ENCODE measurements at places on chromosomes 5 and 9. TPM values are rescaled to one million over a fixed set of nuclear protein-coding genes. Genes with fewer than 3 reads are reported as not detected.

DNA sequence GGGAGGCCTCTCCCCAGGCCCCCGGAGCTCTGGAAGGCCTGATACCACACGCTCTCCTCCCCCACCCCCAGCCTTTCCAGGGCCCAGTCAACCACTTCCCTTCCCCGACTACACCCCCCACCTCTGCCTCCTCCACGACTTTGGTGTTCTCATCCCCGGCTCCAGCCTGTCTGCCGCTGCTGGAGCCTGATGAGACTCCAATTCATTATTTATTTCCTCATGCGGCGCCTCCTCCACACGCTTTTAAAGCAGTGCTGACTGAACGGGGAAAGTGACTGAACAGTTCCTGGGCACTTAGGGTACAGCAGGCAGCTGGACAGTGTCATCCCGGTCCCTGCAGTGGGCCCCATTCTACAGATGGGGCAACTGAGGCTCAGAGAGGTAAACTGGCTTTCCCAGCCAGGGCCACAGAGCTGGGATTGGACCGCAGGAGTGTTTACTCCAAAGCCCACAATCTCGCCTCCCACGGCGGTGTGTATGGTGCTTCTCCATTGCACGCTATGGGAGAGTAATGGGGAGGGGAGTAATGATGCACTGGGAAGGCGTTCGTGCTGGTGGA is 15.9 kb upstream of the RPL26L1 start:
- peak overlapping the region; percentile 55 for H3K27ac ChIP-seq
- H3K4me3 ChIP-seq: no peak overlapping the region
- H3K27me3 ChIP-seq: no peaks in the 10 kb centered on the region
- H3K4me1 ChIP-seq: no peaks in the 10 kb centered on the region
- H3K36me3 ChIP-seq: no peaks in the 10 kb centered on the region

CCDC192 gene
- not detected for total RNA-seq

DNA sequence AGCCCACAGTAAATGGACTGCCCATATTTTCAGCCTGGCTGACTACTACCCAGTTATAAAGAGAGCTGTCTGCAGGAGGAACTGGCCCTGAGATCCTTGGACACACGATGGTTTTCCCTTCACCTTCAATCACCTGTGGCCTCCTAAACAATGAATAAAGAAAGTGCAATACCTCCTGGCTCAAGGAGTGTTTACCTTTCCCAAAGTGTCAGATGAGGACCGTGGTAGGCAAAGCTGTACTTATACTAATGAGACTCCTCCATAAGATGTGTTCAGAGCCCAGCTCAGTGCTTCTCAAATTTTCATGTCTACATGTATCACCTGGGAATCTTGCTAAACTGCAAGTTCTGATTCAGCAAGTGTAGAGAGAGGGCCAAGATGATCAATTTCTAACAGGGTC is 284.5 kb upstream of the VLDLR start:
- no peak overlapping the region for H3K4me3 ChIP-seq
- H3K27me3 ChIP-seq: no peaks in the 10 kb centered on the region
- H3K4me1 ChIP-seq: peaks cover 8% of the 10 kb centered on the region
- no peak overlapping the region for H3K27ac ChIP-seq

SMIM33 gene
- total RNA-seq: not detected

ADAMTS2 gene
- 23.7 TPM for total RNA-seq

- no peak for ATAC-seq
- no peaks in the 10 kb centered on the region for H3K36me3 ChIP-seq
- no peak overlapping the region for H3K27ac ChIP-seq
- H3K4me1 ChIP-seq: no peaks in the 10 kb centered on the region
- no peaks in the 10 kb centered on the region for H3K27me3 ChIP-seq
Measured at GRCh38 chr9:120151806-120152205, 428.2 kb downstream of the CDK5RAP2 start.

ACOT12 gene
- total RNA-seq: not detected

DNA sequence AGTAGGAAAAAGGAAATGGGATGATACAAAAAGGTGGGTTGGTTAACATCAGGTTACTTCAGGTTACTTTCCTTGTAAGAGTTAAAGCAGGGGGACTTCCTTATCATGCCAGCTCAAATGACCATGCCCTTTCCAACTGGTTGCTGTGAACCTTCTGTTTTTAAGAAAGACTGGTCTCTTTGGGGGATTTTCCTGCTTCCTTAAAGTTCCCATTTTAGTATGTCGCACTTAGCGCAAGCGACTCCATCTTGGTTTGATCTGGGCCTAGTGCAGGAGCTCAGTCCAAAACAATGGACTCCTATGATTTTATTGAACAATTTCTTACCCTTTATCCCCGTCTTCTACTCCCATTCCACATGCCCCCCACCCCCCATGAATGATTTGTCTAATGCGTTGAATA is 169.8 kb downstream of the INSYN2B start:
- no peaks in the 10 kb centered on the region for H3K4me1 ChIP-seq
- H3K36me3 ChIP-seq: no peaks in the 10 kb centered on the region
- H3K27ac ChIP-seq: no peak overlapping the region
- no peak for ATAC-seq
- no peak overlapping the region for H3K4me3 ChIP-seq
- H3K27me3 ChIP-seq: peaks cover 29% of the 10 kb centered on the region

SNX24 gene
- 15.2 TPM for total RNA-seq

DNA sequence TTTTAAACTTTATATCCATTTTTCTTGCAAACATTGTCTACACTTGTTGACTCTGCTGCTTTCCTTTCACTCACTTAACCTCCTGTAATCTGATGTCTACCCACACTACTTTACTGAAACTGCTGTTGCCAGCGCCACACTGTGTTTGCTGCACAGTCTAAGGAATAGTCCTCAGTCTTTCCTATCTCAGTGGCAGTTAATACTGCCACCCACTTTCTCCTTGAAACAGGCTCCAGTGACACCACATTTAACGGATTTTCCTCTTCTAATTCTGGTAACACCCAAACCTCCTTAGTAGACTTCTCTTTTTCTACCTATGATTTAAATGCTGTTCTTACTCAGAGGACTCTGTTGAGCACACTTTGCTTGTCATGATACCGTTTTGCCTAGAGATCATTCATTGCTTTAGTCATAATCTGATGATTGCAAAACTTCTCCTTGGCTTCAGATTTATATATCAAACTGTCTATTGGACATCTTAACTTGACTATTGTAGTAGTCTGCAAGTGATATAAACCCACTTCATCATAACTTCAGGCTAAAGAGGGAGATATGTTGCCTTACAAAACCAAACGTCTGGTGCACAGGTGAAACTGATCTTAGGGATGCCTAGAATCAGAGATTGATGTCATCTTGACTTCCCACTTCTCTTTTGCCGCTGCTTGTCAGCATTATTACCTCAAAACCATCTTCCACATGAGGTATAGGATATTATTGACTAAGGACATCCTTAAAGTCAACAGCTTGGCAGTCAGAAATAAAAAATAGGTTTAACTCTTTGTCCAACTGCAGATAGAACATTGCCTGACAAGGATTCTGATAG is 94.1 kb downstream of the CDC42SE2 start:
- no peak overlapping the region for H3K4me3 ChIP-seq
- peaks cover 11% of the 10 kb centered on the region for H3K4me1 ChIP-seq
- no peaks in the 10 kb centered on the region for H3K27me3 ChIP-seq
- H3K36me3 ChIP-seq: peaks cover 20% of the 10 kb centered on the region
- H3K27ac ChIP-seq: no peak overlapping the region

LOX gene
- 8.4 TPM for total RNA-seq

DNA sequence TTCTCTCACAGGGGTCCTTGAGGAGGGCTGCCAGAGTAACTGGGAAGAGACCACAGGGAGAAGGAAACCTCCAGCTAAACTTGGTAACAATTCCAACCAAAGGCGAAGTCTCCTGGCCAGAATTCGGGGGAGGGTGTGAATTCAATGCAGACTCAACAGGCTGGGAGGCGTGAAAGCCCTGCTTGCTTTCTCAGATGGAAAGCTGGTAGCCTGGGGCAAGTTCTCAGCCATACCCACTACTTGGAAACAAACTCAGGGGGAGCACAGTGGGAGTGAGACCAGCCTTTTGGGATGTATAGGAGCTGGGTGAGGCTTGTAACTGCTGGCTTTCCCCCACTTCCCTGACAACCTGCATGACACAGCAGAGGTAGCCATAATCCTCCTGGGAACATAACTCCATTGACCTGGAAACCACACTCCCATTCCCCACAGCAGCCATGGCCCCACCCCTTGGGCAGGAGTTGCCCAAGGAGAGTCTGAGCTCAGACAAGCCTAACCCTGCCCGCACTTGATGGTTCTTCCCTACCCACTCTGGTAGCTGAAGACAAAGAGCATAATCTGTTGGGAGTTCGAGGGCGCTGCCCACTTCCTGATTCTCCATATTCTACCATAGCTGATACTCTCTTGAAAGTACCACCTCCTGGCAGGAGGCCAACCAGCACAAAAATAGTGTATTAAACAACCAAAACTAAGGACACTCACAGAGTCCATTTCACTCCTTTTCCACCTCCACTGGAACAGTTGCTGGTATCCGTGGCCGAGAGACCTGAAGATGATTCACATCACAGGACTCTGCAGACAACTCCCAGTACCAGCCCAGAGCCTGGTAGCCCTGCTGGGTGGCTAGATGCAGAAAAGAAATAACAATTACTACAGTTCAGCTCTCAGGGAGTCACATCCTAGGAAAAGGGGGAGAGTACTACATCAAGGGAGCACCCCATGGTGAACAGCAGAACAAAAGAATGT is 123.8 kb downstream of the FAM170A start:
- no peaks in the 10 kb centered on the region for H3K36me3 ChIP-seq
- no peak overlapping the region for H3K27ac ChIP-seq
- ATAC-seq: no peak
- H3K27me3 ChIP-seq: no peaks in the 10 kb centered on the region
- H3K4me1 ChIP-seq: no peaks in the 10 kb centered on the region

- H3K4me3 ChIP-seq: no peak overlapping the region
- H3K27ac ChIP-seq: no peak overlapping the region
- ATAC-seq: no peak
- no peaks in the 10 kb centered on the region for H3K36me3 ChIP-seq
- no peaks in the 10 kb centered on the region for H3K27me3 ChIP-seq
Measured at GRCh38 chr5:61491861-61492260, 159.8 kb downstream of the ZSWIM6 start.

TLE1 gene
- 43.6 TPM for total RNA-seq

DNA sequence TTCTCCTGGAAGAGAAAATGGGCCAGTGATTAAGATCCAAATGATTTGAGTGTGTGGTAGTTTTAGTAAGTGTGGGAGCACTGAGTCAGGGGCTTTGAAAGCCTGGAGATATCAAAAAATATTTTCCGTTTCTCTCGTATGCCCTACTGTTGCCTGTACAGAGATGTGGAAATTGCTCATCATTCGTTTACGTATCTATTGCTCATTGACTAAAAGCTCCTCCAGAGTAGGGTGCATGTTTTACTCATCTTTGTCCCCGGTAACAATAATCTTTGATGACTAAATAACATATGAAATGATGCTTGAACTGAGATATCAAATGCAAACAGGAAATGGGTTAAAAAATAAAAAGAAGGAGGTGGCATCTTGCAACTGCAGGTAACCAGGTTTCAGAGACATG is 114.2 kb upstream of the FST start:
- no peak overlapping the region for H3K27ac ChIP-seq
- no peak overlapping the region for H3K4me3 ChIP-seq
- no peak for ATAC-seq
- no peaks in the 10 kb centered on the region for H3K4me1 ChIP-seq
- H3K27me3 ChIP-seq: no peaks in the 10 kb centered on the region

GRCh38 chr5:111706345-111706744 is 50.6 kb downstream of the NREP start:
- no peak overlapping the region for H3K27ac ChIP-seq
- no peak overlapping the region for H3K4me3 ChIP-seq
- no peaks in the 10 kb centered on the region for H3K36me3 ChIP-seq
- no peaks in the 10 kb centered on the region for H3K27me3 ChIP-seq
- ATAC-seq: no peak

MEF2C gene
- 27.6 TPM for total RNA-seq

DNA sequence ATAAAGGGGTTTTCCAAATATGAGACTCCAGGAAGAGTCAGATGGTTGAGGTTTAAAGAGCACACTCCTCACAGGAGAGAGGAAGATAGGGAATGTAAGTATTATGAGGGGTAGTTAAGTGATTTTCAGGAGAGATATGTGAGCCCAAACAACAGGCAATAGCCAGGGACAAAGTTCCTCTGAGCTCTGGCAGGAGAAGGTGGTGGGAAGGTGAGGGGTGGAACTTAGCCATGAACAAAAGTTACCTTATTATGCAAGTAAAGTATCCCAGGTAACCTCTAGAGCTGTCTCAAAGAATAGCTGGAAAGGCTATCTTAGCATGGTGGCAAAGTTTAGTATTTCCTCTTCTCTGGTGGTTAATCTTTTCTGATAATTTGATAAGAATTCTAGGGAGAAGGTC is 450.5 kb upstream of the PTPRD start:
- H3K4me1 ChIP-seq: no peaks in the 10 kb centered on the region
- no peak overlapping the region for H3K27ac ChIP-seq
- H3K4me3 ChIP-seq: no peak overlapping the region
- H3K36me3 ChIP-seq: no peaks in the 10 kb centered on the region
- ATAC-seq: no peak
